ENCODE measurements at places on chromosomes 2 and 18.

DNA sequence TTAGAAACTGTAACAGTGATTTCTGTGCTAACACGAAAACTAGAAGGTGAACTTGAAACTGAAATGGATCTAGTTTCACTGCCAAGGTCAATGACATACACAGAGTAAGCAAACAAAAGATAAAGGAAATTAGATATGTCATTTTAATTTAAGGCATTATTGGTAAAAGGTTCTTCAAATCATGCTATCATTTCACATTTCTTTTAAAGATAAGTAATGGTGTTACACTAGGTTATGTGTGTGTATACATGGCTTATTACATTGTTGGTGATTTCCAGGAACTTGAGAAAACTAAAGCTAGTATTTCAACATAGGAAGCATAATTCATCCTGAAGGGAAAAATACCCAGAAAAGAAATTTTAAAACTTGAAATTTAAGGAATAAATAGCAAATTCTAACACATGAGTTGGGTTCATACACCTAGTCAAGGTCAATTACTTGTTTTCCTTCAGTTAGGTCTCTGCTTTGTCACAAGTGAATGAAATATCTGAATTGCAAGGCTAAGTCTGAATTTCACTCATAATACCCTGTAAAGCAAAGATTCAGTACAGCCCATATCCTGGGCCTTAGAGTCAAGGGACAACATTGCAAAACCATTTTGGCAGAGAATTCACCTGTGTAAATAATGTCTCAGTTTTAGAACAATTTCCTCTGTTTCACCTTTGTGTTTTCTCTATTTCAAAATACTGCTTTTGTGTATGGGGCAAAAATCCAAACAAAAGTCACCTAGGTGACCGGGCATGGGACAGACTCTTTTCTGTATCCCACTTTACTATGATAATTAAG lies 141.6 kb downstream of the SRBD1 start:
- no peak for DNase-seq

DNA sequence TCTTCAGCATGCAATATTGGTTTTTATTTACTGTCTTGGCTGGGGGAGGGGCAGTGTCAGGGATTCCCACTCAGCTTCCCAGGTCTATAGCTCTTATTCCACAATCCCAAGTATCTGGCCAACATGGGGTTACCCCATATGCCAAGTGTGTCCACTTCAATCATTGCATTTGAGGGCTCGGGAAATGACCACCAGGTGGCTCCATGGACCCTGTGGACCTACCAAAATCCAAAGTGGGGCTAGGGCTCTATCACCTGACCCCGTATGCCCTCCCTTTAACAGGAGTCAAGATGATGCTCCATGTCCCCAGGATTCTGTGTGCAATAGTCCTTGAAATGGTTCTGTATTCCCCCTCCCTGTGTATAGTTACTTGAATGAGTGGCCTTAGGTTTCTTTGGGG lies 12.1 kb upstream of the TRAF3IP1 start:
- no peak for DNase-seq

GRCh38 chr2:128702616-128703015 lies 383.9 kb upstream of the HS6ST1 start:
- no peak for DNase-seq

GRCh38 chr2:85390941-85391669 lies 19.1 kb downstream of the CAPG start:
- DNase-seq = peak; percentile 54

DNA sequence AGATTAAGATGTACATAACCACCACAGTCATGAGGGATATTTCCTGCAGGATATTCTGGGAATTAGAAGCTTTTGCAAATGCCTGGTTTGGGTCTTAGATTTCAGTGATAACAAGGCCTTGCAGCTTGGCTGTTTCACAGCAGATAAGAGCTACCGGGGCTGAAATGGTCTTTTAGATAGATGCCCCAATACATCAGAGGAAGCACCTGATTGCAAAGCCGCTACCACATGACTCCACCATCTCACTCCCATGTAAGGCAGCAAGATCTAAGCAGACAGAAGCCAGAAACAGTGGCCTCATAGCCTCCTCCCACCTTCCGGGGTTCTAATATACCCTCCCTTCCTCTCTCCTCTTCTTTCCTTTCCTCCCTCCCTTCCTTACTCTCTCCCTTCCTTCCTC lies 31.1 kb upstream of the EPG5 start:
- DNase-seq = no peak

DNA sequence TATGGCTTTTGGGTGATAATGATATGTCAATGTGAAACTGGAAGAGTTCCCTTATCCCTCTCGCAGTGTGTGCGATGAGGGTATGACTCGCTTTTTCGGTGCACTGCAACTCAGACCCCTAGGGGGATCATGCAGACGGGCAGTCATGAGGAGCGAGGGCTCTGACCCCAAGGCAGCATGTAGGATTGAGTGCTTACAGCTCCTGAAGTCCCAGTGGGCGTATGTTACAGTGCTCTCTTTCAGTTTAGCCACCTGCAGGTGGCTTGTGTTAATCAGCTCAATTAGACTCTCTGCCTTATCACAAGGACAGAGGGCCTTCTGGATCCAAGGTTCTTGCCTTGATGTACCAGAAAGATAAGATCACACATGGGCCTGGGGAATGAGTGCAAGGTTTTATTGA lies 1269.9 kb upstream of the GYPC start:
- no peak for DNase-seq

GRCh38 chr2:58900246-58901027 lies 659.3 kb upstream of the FANCL start:
- DNase-seq = no peak

Measured in hematopoietic multipotent progenitor cell treated with erythropoietin and hydrocortisone succinate and interleukin-3 and kit ligand, for 17 days (in vitro differentiated cells).